Testis (tissue), 5 donors: ENCODE measurements at places on chromosomes 16 and 17. TPM values are rescaled to one million over a fixed set of nuclear protein-coding genes. Genes with fewer than 3 reads are reported as not detected.

ST6GALNAC2 gene
- total RNA-seq, result 29.7 TPM

CACNG3 gene
- not detected for total RNA-seq

KRTAP3-1 gene
- not detected for total RNA-seq

WFDC1 gene
- 18.9 TPM for total RNA-seq

SLFN11 gene
- total RNA-seq, result 5.5 TPM

EFNB3 gene
- 2.0 TPM for total RNA-seq

CA10 gene
- 5.3 TPM for total RNA-seq

INCA1 gene
- 53.0 TPM for total RNA-seq

ABCC12 gene
- total RNA-seq, result 18.3 TPM

DNA sequence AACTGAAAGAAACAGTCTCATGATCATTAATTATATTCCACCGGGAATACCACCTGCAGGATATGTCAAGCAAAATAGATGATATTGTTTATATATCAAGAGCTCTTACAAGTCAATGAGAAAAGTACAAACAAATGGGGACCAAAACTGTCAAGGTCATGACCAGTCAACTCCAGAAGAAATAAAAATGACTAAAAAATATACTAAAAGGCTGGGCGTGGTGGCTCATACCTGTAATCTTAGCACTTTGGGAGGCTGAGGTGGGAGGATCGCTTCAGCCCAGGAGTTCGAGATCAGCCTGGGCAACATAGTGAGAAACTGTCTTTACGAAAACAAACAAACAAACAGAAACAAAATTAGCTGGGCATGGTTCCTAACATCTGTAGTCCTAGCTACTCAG lies 49.8 kb upstream of the SCNN1B start:
- no peaks in the 10 kb centered on the region for H3K36me3 ChIP-seq
- H3K4me3 ChIP-seq, result no peak overlapping the region
- H3K27ac ChIP-seq, result no peak overlapping the region
- no peaks in the 10 kb centered on the region for H3K27me3 ChIP-seq
- DNase-seq, result no peak
- H3K4me1 ChIP-seq, result no peaks in the 10 kb centered on the region

- no peaks in the 10 kb centered on the region for H3K27me3 ChIP-seq
- H3K36me3 ChIP-seq, result no peaks in the 10 kb centered on the region
- no peak overlapping the region for H3K4me3 ChIP-seq
These were observed 84.7 kb downstream of the YPEL2 start for GRCh38 chr17:59416184-59416583.

- H3K4me1 ChIP-seq, result no peaks in the 10 kb centered on the region
- H3K36me3 ChIP-seq, result no peaks in the 10 kb centered on the region
- DNase-seq, result no peak
- H3K27me3 ChIP-seq, result no peaks in the 10 kb centered on the region
- no peak overlapping the region for H3K27ac ChIP-seq
These were observed 70.7 kb downstream of the RPTOR start for GRCh38 chr17:80615376-80615775.

- H3K27ac ChIP-seq, result peak overlapping the region; percentile 41
- H3K4me3 ChIP-seq, result no peak overlapping the region
- no peaks in the 10 kb centered on the region for H3K27me3 ChIP-seq
- no peak for DNase-seq
These were observed 325.4 kb downstream of the SEC14L1 start for GRCh38 chr17:77466140-77466539.

DNA sequence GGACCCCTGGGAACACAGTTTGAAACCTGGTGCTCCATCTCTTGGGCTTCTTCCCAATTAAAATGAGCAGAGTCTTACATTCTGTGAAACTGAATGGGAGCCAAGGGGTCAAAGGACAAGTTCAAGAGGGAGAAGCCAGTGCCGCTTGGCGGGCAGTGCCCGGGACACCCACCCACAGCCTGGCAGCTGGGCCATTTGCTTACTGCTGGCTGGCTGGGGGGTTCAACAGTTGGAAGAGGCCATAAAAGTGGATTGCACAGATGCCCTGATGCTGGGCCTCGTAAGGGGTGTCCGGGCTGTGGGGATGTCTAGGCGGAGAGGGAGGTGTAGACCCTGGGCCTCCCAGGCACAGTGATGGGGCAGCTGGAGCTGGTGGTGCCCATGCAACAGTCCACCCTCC lies 52.1 kb downstream of the CMIP start:
- no peak for DNase-seq
- H3K36me3 ChIP-seq, result no peaks in the 10 kb centered on the region
- H3K27ac ChIP-seq, result no peak overlapping the region
- no peak overlapping the region for H3K4me3 ChIP-seq
- H3K27me3 ChIP-seq, result no peaks in the 10 kb centered on the region

DNA sequence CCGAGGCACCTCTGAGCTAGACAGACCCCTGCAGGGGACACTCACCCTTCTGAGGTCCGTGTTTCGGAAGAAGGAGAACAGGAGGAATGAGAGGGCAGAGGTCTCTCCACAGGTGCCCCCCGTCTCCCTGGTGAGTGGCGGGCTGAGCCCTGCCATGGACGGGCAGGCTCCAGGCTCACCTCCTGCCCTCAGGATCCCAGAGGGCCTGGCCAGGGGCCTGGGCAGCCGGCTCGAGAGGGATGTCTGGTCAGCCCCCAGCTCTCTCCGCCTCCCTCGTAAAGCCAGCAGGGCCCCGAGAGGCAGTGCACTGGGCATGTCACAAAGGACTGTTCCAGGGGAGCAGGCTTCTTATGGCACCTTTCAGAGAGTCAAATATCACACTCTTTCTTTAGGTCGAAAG lies 62.8 kb downstream of the DHRS7C start:
- no peaks in the 10 kb centered on the region for H3K27me3 ChIP-seq
- DNase-seq, result no peak
- no peak overlapping the region for H3K27ac ChIP-seq
- no peak overlapping the region for H3K4me3 ChIP-seq
- H3K4me1 ChIP-seq, result no peaks in the 10 kb centered on the region
- no peaks in the 10 kb centered on the region for H3K36me3 ChIP-seq

DNA sequence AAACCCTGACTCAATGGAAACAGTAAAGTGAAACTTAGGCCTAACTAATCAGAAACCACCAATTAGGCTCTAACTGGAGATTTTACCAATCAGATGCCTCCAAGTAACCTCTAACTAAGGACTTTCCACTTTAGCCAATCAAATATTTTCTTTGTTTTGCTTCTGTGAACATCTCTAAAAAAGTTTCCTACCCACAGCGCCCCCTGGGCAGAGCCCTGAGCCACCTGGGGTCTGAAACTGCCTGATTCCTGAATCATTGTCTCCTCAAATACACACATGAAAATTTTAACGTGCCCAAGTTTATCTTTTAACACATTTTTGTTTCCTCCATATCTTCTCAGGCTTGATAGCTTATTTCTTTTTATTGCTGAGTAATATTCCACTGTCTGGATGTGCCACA lies 19.0 kb downstream of the ADAD2 start:
- H3K4me3 ChIP-seq, result no peak overlapping the region
- DNase-seq, result no peak
- no peaks in the 10 kb centered on the region for H3K4me1 ChIP-seq
- H3K36me3 ChIP-seq, result no peaks in the 10 kb centered on the region

DNA sequence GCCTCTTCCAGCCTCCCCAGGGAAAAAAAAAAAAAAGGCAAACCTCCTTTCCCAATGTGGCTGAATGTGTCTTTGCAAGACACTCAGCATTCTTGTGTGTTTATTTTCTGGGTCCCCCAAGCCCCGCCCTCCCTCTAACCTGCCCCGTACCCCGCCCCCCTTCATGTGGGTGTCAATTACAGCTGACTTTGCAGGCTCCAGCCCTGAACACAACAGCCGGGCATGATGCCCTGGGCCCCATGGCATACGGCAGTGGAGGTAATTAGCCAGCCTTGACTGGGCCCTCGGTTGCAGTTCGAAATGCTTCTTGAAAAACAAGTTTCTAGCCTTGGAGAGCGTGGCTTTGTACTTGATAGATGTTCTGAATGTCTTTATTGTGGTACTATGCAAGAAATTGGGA lies 354.7 kb upstream of the RBFOX1 start:
- no peak overlapping the region for H3K4me3 ChIP-seq
- DNase-seq, result no peak
- no peaks in the 10 kb centered on the region for H3K27me3 ChIP-seq

- H3K27ac ChIP-seq, result peak within 1 kb of the TSS; percentile 66
- peaks cover 12% of the 10 kb centered on the region for H3K4me1 ChIP-seq
- no peaks in the 10 kb centered on the region for H3K36me3 ChIP-seq
- H3K4me3 ChIP-seq, result peak within 1 kb of the TSS; percentile 72
These were observed at the start of gene SPATA32 for GRCh38 chr17:45261577-45262515. TSS of gene SPATA32 (minus strand) at chr17:45262094. CDS start at chr17:45262016, 78 bp downstream.

- DNase-seq, result no peak
- no peaks in the 10 kb centered on the region for H3K36me3 ChIP-seq
- no peaks in the 10 kb centered on the region for H3K4me1 ChIP-seq
- H3K27ac ChIP-seq, result no peak overlapping the region
- H3K4me3 ChIP-seq, result no peak overlapping the region
These were observed 157.8 kb downstream of the AXIN2 start for GRCh38 chr17:65403626-65404025.

- no peaks in the 10 kb centered on the region for H3K27me3 ChIP-seq
- H3K36me3 ChIP-seq, result no peaks in the 10 kb centered on the region
- H3K4me1 ChIP-seq, result no peaks in the 10 kb centered on the region
These were observed 19.7 kb upstream of the SRCIN1 start for GRCh38 chr17:38625482-38625881.

DNA sequence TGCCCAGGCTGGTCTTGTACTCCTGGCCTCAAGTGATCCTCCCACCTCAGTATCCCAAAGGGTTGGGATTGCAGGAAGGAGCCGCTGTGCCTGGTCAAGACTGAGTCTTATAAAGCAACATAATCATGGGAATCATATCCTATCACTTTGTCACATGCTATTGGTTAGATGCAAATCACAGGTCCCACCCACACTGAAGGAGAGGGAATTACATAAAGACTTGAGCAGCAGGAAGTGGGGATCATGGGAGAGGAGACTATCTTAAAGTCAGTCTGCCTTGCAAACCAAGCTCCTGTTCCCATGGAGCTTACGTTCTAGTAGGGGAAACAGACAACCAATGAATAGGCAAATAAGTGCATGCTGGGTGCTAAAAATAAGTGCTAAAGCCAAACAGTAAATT lies 28.3 kb upstream of the TENT4B start:
- H3K27ac ChIP-seq, result no peak overlapping the region
- no peaks in the 10 kb centered on the region for H3K4me1 ChIP-seq
- no peak overlapping the region for H3K4me3 ChIP-seq
- DNase-seq, result no peak
- no peaks in the 10 kb centered on the region for H3K36me3 ChIP-seq
- H3K27me3 ChIP-seq, result no peaks in the 10 kb centered on the region

DNA sequence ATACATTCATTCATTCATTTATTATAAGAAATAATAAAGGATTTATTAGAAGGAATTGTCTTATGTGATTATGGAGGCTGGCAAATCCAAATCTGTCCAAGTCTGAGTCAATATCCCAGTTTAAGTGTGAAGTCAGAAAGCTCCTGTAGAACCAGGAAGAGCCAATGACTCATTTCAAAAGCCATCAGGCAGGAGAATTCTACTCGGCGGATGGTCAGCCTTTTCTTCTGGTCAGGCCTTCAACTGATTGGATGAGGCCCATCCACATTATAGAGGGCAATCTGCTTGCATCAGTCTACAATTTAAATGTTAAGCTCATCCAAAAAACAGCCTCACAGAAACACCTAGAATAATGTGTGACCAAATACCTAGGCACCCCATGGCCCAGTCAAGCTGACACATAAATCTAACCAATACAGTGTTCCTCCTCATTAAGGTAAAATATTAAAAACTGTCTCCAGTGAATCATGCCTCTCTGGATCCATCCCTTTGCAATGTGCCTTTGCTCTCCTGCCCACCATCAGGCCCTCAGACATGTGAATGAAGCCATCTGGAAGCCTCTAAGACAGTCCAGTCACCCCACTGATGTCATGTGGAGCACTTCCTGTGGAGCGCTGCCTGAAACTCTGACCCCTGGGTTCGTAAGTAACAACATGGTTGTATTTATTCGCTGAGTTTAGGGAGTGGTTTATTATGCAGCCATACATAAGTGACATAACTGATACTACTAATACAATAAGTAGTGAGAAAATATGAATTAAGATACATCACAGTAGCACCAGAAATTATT lies 69.2 kb upstream of the WSB1 start:
- no peaks in the 10 kb centered on the region for H3K4me1 ChIP-seq
- H3K27ac ChIP-seq, result no peak overlapping the region
- H3K4me3 ChIP-seq, result no peak overlapping the region
- no peak for DNase-seq
- H3K27me3 ChIP-seq, result no peaks in the 10 kb centered on the region
- H3K36me3 ChIP-seq, result no peaks in the 10 kb centered on the region

DNA sequence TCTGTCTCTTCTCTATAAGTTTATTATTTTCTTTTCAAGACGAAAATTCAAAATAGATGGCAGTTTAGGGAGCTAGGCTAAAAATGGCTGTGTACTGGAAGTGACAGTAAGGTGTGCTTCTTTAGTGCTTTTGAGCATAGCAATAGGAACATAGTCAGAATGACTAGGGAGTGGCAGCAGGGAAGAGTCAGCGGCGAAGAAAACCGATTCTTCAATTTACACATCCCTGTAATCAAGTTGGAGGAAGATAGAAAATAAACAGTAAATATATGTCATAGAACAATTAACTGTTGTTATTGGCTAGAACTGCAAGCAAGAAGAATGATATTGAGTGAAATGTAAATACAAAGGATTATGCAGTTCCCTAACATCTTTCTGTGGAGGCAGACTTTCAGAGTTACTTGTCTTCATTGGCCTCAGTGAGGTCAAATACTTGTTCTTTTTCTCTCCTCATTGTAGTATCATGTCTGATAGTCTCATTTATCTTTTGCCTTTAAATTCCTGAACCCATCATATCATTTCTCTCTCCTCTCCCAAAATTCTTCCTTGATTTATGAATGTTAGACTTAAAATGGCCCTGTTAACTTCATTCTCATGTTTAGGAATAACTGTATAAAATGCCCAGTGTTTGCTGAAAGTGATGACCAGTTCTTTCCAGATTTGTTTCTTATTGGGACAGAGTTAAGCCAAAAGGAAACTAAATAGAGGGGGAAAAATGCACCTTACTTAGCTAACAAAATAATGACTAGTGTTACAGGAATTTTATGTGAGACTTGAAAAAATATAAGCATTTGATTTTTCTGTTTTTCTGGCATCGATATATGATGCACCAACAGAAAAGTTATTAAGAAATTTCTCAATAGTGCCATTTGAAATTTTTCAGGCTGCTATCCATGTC lies 211.4 kb downstream of the BCAS3 start:
- H3K27me3 ChIP-seq, result no peaks in the 10 kb centered on the region
- no peak for DNase-seq
- H3K36me3 ChIP-seq, result no peaks in the 10 kb centered on the region

DNA sequence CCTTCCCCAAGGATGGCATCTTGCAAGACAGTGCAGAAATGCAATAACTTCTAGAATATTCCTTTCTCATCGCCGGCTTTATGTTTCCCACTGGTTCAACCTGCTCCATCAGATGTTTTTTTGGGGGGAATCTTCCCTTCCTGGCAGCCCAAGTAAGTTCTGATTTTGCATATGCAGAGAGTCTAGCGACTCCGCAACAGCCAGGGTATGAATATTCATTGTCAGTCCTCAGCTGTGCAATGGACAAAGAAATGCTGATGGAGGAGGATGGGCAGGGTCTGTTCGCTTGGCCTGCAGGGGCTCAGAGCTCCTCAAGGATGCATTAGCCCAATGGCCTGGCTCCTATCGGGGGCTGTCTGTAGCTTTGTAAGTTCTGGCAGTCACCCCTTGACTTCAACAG lies 358.8 kb upstream of the CCL2 start:
- H3K4me3 ChIP-seq, result no peak overlapping the region
- H3K4me1 ChIP-seq, result no peaks in the 10 kb centered on the region
- no peak for DNase-seq
- H3K36me3 ChIP-seq, result no peaks in the 10 kb centered on the region
- no peak overlapping the region for H3K27ac ChIP-seq
